ENCODE measurements at places on chromosomes 5 and 9.

DNA sequence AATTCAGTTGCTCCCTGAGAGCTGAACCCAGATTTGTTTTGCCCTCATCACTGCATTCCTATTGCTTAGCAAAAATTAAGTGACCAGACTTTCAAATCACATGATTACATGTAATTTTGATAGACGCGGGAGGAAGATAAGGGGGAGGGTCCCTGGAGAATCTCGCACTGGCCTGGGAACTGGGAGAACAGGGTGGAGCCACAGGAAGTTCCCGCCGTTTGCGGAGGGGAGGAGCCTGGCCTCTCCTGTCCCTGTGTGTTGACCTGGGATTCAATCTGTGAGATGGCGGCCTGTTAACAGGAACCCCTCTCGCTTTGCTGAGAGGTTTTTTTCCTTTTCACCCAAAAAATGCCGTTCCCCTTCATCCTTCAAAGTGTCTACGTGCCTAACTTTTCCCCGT, 142.9 kb upstream of the OR13F1 start:
- DNase-seq = no peak

GRCh38 chr9:279674-280073, 65.0 kb downstream of the DOCK8 start:
- DNase-seq = no peak

- DNase-seq = no peak
Observed at GRCh38 chr5:174491265-174491664, 233.1 kb upstream of the MSX2 start.

- DNase-seq = no peak
Observed at GRCh38 chr9:81833563-81834345, 94.5 kb upstream of the SPATA31D4 start.

DNA sequence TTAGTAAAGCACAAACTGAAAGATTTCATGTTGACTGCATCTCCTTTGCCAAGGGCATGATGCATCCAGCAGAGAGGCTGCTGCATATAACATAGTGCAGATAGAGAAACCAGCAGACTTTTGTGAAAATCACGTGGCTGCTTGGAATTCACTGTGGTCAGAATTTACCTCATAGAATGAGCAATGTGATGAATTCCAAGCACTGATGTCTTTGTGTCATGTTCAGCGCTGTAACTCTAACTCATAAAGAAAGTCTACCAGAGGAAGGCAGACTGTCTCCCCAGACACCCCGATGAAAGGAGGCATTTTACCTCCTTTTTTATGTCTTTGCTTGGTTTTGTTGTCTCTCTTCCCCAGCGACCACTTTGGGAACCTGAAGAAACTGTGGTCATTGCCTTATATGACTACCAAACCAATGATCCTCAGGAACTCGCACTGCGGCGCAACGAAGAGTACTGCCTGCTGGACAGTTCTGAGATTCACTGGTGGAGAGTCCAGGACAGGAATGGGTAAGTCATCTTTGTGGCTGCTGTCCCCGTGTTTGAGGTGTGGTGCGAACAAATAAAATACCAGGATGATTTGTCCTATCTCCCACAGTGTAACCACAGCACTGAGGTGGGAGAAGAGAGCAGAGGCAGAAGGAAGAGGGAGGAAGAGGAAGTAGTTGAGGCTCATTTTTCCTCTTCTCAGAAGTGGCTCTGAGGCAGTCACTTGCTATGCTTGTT, 42.0 kb downstream of the ITK start:
- DNase-seq = no peak

DNA sequence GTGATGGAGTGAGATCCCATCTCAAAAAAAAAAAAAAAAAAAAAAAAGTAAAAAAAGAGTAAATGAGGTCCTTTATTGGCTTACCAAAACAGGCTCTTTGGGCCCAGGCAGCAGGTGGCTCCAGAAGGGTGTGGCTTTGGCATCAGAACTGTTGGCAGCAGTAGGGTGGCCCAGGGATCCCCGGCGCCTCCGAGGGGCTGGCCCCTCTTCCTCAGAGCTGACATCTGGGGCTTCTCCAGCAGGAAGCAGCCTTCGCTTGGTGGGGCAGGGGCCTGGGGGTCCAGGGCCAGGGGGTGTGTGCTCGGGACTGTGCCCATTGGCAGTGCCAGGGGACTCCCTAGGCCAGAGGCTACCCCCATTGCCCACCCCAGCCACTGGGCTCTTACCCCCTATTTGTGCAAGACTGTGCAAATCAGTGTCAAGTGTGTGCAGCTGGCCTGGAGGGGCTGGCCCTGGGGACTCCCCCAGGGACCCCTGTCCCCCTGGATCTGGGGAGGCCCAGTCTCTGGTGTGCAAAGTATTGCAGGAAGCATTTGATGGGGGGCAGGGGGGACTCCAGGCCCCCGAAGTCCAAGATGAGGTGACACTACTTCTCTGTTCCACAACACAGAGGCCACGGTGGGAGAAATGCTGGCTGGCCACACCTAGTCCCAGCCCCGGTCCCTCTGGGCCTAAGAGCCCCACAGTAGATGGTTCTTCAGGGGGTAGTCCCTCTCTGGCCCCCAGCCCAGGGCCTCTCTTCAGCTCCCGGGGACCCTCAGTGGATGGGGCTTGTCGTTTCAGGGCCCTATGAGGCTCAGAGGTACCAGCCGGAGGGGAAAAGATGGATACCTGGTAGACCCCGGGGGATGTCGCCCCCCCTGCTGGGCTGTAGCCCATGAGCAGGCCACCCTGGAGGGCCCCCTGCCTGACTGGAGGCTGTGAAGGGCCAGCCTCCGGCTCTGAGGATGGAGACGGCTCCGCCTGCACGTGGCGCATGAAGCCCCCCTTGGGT, 4.7 kb upstream of the STOML2 start:
- DNase-seq = no peak

- DNase-seq = peak; percentile 64
Observed at GRCh38 chr9:137670391-137671195, 51.8 kb downstream of the EHMT1 start.

GRCh38 chr9:118121361-118121760, 417.2 kb downstream of the TLR4 start:
- DNase-seq = no peak

GRCh38 chr5:50575740-50576139, 90.7 kb upstream of the PARP8 start:
- DNase-seq = no peak

GRCh38 chr9:126661521-126662251, 48.0 kb downstream of the LMX1B start:
- DNase-seq = peak; percentile 60

- DNase-seq = no peak
Observed at GRCh38 chr9:71966601-71967000, 55.2 kb downstream of the C9orf85 start.

DNA sequence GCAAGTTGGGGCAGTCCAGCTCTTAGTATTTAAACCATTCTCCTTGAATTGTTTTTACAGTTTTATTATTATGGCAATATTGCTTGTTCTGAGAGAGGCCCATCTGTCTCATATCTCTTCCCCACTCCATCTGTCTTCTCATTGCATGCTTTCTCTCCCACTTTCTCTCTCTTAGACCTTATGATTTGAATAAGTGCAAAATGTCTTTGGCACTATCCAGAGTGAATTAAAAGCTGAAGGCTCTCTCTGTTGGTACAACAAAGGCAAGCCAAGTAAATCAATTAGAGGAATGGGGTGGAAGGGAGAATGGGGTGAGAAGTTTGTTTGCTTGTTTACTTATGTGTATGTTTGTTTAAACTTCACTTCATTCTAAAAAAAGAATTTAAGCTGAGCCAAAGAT, 195.3 kb upstream of the RFX3 start:
- DNase-seq = no peak

GRCh38 chr5:157599565-157599964, 24.0 kb upstream of the ADAM19 start:
- no peak for DNase-seq

GRCh38 chr9:136502940-136503550, 20.2 kb upstream of the SEC16A start:
- no peak for DNase-seq

DNA sequence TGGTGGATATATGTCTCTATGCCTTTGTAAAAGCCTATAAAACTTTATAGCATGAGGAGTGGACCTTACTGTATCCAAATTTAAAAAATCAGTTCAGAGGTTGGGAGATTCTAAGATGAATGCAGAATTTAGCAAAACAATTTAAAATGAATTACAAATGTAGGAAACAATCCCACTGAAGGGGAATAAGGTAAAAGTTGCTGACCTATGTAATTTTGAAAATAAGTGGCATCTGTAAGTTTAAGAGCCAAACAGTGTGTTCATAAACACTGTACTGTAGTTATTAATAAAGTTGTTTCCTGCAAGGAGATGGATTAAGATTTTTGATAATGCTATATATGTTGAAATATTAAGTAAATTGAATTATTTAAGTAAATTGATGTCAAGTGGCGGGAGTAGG, 4.6 kb downstream of the IFNW1 start:
- DNase-seq = no peak

- no peak for DNase-seq
Observed at GRCh38 chr5:35133186-35133585, 85.4 kb upstream of the AGXT2 start.

DNA sequence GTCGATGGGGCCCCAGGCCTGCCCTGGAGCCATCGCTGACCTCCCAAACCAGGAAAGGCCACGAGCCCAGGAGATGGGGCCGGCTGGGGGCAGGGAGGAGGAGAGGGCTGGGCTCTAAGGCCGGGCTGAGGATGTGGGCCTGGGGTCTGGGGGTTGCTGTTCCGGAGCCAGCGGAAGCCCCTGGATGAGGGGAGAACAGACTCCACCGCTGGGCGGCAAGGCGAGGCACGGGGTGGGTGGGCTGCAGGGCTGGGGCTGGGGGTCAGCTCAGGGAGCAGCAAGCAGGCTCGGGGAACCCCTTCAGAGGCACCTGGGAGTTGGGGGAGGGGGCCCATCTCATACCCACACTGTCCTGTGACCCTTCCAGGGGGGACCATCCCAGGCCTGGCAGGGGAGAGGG, 11.7 kb downstream of the LCN12 start:
- DNase-seq = no peak

- DNase-seq = no peak
Observed at GRCh38 chr5:78424665-78425064, 64.2 kb downstream of the SCAMP1 start.

DNA sequence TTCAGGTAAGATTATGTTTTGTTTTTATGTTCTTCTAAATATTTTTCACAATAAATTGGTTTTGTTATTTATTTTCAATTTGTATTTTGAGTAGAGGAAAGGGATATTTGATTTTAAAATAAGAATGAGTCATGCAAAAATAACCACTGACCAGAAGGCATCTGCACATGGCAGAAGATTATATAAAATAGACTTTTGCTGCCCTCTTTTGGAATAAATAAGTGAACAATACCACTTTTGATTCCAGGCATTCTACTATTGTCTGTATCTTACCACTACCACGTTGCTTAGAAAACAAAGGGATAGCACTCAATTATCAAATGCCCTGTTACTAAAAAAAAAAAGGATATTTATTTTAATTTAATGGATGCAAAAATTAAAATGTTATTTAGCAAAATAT, 227.3 kb upstream of the ITGA1 start:
- no peak for DNase-seq

- no peak for DNase-seq
Observed at GRCh38 chr5:128237000-128237399, 153.4 kb downstream of the SLC12A2 start.

GRCh38 chr5:167861928-167862426, 429.5 kb upstream of the WWC1 start:
- no peak for DNase-seq

DNA sequence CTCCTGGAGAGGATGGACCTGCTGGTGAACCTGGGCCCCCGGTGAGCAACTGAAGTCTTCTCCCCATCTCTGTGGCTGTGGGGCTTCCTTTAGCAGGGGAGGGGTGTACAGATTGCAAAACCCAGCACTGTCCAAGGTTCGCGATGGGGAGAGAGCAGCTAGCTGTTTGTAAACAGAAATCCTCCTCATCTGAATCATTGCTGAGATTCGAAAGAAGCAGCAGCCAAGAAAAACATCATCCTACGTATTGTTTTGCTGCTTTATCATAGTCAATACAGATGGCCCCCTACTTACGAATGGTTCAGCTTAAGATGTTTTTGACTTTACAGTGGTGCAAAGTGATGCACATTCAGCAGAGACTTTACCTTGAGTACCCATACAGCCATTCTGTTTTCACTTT, 80.0 kb upstream of the TGFBR1 start:
- no peak for DNase-seq

All from cerebellar cortex (tissue), 1 donor.